ENCODE measurements at places on chromosomes 13 and 19. TPM values are rescaled to one million over a fixed set of nuclear protein-coding genes. Genes with fewer than 3 reads are reported as not detected.

GRCh38 chr13:44236801-44237207 lies 136.8 kb upstream of the SERP2 start:
- no peak for DNase-seq

The RFPL4AL1 gene
- total RNA-seq: not detected

The TNFRSF19 gene
- 55.5 TPM for total RNA-seq

The LPAR6 gene
- total RNA-seq: not detected

GRCh38 chr13:66574606-66575005 lies 655.5 kb downstream of the PCDH9 start:
- no peak for DNase-seq

The ANKLE1 gene
- total RNA-seq: 0.71 TPM

DNA sequence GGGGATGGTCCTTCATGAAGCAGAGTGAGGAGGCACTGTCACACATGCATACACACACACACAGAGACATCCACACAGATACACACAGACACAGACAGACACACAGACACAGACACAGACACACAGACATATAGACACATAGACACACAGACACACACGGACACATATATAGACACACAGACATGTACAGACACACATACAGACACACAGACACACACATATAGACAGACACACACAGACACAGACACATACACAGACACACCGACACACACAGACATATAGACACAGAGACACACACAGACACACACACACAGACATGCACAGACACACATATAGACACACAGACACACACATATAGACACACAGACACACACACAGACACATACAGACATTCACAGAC lies 173.9 kb downstream of the URI1 start:
- DNase-seq: no peak

DNA sequence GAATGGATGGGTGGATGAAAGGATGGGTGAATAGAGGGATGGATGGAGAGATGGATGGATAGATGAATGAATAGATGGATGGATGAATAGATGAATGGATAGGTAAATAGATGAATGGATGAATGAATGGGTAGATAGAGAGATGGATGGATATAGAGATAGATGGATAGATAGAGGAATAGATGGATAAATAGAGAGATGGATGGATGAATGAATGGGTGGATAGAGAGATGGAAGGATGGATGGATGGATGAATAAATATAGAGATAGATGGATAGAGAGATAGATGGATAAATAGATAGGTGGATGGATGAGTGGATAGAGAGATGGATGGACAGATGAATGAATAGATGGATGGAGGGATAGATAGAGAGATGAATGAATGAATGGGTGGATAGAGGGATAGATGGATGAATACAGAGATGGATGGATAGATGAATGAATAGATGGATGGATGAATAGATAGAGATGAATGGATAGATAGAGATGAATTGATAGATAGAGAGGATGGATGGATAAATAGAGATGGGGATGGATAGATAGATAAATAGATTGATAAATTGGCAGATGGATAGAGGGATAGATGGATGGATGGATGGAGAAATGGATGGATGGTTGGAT lies 106.7 kb upstream of the SOX1 start:
- DNase-seq: no peak

The SLC6A16 gene
- 0.05 TPM for total RNA-seq

GRCh38 chr13:107238262-107238981 lies 670.5 kb upstream of the ARGLU1 start:
- DNase-seq: no peak

- DNase-seq: no peak
Observed at GRCh38 chr13:101739382-101740178, 287.1 kb downstream of the ITGBL1 start.

The PSG7 gene
- 0.05 TPM for total RNA-seq

DNA sequence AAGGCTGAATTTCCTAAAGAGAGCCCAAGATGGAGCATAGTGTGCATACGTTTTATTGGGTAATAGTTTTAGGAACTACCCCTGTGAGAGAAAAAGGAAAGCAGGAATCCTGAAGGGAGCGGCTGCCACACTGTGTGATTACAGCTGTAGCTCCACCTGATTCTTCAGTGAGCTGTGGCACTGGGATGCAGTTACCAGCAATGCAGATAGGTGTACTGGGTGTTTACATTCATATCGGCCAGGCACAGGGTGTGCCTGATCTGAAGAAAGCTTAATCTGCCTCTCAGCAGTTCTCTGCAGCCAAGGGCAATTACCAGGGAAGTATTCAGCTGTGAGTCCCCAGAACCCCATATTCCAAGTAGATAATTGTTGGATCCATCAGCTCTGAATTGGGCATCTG lies 1541.8 kb downstream of the EFNB2 start:
- no peak for DNase-seq

The RDH8 gene
- total RNA-seq: not detected

GRCh38 chr13:56066321-56066720 lies 1074.4 kb upstream of the PRR20A start:
- no peak for DNase-seq

Measured in M059J (cell line).